ENCODE measurements at places on chromosomes 16 and 17.

DNA sequence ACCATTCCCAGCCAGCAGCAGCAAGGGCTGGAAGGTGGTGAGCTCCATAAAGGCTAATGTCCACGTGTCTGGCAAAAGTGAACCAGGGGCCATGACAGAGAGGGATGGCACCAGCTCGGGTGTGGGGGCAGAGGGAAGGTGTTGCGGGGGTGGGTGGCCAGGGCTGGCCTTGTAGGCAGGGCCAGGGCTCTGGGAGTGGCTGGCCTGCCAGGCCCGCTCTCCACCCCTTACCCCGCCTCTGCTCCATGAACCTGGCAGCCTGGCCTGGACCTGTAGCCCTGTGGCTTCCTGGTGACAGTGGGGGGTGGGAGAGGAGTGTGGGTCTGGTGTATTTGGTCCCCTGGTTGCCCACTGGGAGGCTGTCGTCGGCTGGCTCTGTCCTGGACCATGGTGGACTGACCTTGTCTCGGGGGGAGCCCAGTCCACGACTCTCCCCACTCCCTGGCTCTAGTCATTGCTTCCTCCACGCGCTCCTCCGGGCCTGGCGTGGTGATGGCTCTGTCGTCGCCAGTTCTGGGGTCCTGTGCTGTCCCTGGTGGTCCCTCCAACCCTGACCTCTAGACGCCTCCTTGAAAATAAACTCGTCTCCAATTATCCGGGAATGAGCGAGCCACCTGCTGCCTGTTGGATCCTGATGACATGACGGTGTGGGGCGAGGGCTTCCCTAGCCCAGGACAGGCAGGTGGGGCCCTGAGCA, 50.0 kb downstream of the ENGASE start:
- no peak for DNase-seq

GRCh38 chr16:28499854-28500253, 5.4 kb downstream of the APOBR start:
- no peak for DNase-seq

DNA sequence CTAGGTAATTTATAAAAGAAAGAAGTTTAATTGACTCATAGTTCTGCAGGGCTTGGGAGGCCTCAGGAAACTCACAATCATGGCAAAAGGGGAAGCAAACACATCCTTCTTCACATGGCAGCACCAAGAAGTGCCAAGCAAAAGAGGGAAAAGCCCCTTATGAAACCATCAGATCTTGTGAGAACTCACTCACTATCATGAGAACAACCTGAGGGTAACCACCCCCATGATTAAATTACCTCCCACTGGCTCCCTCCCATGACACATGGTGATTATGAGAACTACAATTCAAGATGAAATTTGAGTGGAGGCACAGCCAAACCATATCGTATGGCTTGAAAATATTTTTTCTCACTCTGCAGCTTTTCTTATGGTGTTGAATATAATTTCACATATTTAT, 151.7 kb downstream of the ANKFN1 start:
- no peak for DNase-seq

DNA sequence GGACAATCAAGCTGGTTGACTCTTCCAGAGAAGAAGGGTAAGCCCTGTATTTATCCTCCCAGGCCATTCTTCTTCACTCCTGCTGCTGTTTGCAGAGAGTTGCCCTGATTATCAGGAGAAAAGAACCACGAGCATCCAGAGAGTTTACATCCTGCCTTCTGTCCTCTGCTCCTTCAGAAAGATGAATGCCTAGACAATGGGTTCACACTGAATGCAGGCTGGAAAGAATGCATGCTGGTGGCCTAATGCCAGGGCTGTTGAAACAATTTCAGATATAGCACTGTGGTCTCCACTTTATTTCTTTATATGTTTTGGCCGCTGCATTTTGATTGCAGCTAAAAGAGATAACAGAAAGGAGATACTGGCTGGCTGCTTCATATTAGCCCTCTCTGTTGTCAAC, 21.2 kb upstream of the HAS3 start:
- peak; percentile 36 for DNase-seq

GRCh38 chr16:85364323-85365040, 248.6 kb upstream of the GSE1 start:
- peak; percentile 37 for DNase-seq

DNA sequence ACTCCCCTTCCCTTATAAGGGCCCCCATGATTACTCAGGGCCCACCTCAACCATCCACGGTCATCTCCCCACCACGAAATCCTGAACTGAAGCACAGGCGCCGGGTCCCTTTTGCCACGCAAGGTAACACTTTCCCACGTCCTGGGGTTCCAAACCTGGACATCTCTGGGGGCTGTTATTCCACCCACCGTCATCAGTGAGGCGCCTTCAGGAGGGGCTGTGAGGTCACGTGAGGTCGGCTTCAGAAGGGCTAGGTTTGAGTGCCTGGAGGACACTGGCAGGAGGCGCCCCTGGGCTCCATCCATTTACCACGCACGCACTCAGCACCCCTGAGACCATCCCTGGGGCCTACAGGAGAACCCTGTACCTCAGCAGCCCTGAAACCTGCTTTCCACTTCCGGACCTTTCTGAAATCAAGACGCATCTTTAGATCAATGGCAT, 4.1 kb downstream of the CD2BP2 start:
- DNase-seq: no peak

DNA sequence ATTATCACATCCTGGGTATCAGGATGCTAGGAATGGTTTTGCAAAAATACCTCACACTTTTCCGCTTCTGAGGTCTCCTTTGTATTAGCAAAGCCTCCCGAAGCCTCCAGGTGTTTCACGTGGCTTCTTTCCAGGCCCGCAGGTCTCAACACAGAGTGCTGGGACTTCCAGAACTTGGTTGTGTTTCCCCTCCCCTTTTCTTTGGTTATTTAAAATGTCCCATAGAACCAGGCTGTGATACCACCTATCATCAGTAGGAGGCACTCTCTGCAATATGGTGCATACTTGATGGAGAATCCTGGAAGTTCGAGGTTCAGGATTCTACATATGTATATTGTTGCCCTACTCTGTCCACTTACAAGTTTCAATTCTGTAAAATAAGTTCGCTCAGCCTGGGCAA, 28.8 kb downstream of the ATP2C2 start:
- DNase-seq: no peak

GRCh38 chr17:1953831-1954230, 71.3 kb downstream of the RTN4RL1 start:
- no peak for DNase-seq

DNA sequence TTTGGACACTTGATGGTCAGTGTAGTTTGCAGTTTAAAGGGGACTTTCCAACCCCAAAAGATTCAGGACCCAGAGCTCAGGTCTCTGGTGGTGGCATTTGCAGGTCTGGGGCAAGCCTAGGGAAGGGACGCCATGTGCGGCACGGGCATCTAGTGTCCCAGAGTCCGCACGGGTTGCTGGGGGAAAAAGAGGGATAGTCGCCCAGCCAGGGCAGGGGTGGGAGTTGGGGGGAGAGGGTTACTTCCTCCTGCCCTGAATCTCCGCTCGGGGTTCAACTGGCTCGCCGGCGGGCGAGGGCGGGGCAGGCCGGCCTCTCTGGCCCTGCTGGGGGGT, 239 bp upstream of the CA7 start:
- DNase-seq: no peak

DNA sequence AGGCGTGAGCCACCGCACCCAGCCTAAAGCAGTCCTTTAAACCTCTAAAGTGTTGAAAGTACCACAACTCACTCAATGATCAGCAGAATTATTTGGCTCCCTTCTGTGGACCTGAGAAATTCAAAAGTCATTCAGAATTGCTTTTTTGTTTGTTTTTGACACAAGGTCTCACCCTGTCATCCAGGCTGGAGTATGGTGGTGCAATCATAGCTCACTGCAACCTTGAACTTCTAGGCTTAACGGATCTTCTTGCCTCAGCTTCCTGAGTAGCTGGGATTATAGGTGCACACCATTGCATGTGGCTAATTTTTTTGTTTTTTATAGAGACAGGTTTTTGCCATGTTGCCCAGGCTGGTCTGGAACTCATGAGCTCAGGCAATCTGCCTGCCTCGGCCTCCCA, 44.3 kb downstream of the TRAF4 start:
- DNase-seq: no peak

- DNase-seq: no peak
Observed at GRCh38 chr17:1939981-1940809, 84.9 kb downstream of the RTN4RL1 start.

- no peak for DNase-seq
Observed at GRCh38 chr17:7754656-7755055, 37.1 kb downstream of the DNAH2 start.

DNA sequence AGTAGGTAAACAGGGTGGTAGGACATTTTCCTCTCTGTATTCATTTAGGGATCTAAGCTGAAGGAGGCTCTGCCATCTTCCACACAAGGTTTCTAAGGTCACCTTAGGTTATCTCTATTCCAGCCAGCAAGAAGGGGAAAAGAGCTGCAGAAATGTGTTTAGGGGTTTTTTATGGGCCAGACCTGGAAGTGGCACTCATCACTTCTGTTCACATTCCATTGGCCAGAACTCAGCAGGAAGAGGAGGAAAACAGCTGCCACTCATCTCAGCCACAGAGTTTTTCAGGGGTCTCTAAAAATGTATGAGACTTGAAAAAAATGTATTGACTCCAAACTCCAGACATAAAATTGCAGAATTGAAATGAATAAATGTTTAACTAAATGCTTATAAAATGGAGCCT, 65.8 kb downstream of the FTO start:
- no peak for DNase-seq

DNA sequence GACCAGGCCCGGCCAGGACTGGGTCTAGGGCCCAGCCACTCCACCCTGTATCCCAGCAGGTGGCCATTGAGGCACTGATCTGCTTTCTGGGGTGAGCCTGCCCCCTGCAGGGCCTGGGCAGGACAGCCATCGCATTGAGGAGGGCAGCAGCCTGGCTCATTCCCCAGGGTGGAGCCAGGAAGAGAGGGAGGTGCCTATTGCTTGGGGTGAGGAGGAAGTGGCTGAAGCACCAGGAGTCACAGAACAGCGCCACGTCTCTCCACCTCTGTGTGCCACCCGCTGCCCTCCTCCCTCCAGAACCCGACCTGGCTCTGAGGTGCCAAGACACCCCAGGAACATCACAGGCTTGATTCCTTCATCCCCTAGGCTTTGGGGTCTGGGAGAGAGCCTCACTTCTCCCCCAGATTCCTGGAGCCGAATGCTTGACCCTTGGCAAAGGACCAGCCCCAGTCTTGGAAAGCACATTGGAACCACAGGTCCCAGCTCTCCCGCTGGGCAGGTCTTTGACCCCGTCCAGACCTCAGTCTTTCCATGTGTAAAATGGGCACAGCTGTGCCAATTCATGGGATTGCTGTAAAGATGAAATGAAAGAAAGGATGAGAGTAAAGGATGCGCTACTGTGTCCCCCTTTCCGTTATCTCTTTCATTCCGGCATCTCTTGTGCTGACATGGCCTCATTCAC, 7.2 kb upstream of the KRT36 start:
- DNase-seq: peak; percentile 96

DNA sequence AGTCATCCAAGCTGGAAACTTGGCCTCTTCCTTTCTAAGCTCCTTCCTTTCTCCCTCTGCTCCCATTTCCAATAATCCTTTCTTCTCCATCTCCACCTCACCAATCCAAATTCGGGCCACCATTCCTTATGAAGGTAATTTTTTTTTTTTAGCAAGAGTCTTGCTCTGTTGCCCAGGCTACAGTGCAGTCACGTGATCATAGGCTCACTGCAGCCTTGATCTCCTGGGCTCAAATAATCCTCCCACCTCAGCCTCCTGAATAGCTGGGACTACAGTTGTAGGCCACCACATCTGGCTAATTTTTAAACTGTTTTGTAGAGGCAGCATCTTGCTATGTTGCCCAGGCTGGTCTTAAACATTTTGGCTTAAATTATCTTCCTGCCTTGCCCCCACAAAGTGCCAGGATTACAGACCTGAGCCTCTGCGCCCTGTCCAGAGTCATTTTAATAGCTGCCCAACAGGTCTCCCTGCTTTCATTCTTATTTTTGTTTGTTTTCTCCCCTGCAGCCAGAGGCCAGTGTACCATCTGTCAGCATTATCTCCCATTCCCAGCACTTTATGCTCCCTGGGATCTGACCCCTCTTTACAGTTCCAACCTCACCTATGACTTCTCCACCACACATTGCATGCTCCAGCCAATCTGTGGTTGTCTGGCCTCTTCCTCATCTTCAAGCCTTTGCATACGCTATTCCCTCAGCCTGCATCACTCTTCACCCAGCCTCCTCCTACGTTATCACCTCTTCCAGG, 2.3 kb upstream of the GP2 start:
- DNase-seq: no peak

- peak; percentile 37 for DNase-seq
Observed at GRCh38 chr17:75370286-75370915, 35.1 kb downstream of the GRB2 start.

- no peak for DNase-seq
Observed at GRCh38 chr16:12675852-12676251, 127.8 kb downstream of the CPPED1 start.

GRCh38 chr16:58272855-58273254, 22.0 kb downstream of the PRSS54 start:
- DNase-seq: no peak

DNA sequence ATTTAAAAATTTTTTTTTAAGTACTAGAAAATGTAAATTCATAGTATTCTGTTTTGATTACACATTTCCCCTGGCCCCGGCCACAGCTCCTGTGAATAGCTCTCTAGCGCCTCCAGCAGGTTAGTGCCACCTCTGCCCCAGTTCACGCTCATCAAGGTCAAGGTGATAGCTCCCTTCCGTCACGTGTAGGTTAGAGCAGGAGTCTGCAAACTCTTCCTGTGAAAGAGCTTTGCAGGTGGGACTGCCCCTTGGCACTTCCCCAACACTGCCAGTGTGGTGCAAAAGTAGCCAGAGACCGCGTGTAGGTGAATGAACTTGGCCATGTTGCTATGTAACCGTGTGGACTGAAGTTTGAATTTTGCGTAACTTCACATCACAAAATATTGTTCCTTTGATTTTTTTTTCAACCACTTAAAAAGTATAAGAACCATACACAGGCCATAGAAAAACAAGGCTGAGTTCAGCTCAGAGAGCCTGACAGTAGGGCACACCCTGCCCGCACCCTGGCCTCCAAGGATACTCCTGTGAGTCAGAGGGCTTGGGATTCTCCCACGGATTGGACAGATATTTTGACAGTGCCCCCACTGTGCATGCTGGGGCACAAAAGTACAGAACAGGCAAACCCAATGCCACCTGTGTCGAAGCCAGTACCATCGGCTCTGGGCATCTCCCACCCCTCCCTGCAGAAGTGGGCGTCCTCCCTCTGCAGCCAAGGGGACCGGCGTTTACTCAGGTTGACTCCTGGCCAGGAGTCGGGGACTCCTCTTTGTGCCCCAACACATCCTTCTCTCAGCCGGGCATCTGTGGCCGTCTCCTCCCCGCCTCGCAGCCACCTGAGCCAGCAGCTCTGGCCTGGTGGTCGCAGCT, 92.0 kb upstream of the CHMP6 start:
- DNase-seq: peak; percentile 96
